ENCODE measurements at places on chromosomes 5 and 9.

GRCh38 chr5:142368529-142368928 lies 43.7 kb upstream of the SPRY4 start:
- no peak for DNase-seq

DNA sequence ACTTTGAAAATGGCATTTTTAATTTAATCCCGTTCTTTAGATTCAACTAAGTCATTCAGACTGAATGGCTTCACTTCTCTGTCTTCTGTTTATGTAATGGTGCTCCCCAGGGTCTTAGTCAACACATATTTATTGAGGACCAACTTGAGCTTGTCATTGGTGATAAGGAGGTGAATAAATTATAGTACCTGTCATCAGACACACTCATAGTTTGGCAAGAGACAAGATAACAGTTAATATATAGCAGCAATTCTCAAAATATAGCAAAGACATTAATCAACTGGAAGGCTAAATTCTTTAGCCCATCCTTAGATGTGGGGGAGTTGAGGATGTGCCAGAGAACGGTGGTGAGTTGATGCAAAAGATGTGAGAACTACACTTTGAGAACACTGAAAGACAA lies 78.4 kb downstream of the MACIR start:
- no peak for DNase-seq

- no peak for DNase-seq
These were observed 29.3 kb upstream of the SPDL1 start for GRCh38 chr5:169554251-169554650.

DNA sequence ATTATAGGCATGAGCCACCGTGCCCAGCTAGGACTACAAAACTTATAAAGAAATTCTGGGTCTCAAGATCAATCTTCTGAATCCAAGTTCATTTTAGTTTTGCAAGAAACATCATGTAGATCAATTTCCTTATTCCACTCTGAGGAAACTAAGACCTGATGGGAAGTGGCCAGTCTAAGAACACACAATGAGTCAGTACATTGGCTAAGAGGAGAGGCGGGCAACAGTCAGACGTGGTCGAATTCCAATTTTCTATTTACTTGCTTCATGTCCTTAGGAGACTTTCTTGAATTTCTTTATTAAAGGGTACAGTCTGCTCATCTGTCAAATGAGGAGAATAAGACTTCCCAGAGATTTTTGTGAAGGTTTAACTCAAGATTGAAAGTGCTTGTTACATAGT lies 432.1 kb upstream of the BRINP1 start:
- DNase-seq: no peak

DNA sequence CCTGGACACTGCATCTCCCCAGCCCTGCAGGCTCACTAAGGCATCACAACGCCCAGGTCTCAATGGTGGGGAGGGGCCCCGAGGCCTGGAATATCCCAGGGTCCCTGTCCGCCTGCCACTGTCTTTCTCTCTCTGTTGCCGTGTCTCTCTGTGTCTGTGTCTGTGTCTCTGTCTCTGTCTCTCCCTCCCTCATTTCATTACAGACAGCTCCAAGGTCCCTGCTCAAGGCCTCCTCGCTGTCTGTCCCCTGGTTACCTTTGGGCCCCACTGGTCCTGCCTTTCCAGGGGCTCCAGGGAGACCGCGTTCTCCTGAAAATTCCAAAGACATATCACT lies 3.2 kb downstream of the FCN1 start:
- no peak for DNase-seq

GRCh38 chr9:27622693-27623340 lies 49.5 kb upstream of the C9orf72 start:
- no peak for DNase-seq

DNA sequence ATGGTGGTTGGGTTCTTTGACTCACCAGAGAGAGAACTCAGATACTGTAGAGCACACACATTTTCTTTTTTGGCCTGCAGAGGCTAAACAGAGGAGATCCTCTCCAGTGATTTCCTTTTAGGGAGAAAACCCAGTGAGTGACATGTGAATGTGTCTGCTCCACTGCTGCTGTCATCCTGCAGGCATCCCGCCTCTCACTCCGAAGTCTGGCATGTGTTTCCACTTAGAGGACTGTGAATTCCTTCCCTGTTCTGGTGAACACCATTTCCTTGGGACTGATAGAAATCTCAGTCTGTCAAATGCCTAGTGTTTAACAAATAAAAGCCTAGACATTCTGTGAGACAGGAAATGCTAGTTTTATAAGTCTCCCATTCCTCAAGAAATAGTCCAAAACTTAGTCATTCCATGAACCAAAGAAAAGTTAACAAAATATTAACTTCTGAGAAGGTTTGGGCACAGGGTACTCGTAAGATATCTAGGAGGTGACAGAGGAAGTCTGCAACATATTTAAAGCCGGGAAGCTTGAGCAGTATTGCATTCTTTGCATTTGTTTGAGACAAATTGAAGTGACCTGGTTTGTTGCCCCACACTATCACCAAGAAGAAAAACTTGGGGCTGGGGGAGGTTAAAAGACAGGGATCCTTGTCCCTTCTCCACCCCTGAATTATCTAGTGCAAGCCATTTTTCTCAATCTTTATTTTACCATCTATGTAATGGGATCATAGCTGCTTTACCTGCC lies 74.9 kb upstream of the NIPAL4 start:
- no peak for DNase-seq

DNA sequence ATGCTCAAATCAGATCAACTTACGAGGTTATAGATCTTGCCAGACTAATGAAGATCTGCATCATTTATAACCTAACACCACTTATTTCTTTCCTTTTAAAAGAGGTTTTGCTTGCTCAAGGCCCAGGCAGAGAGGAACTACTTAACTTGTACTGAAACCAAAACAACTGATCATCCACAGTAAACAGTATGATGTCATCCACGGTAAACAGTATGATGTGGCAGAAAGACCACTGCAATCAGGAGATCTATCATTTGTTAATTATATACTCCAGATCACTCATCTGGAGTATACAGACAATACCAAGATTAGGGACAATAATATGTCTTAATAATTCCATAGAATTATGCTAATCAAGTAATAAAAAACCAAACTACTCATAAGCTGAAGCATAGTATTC lies 116.8 kb downstream of the ADAMTS6 start:
- no peak for DNase-seq

DNA sequence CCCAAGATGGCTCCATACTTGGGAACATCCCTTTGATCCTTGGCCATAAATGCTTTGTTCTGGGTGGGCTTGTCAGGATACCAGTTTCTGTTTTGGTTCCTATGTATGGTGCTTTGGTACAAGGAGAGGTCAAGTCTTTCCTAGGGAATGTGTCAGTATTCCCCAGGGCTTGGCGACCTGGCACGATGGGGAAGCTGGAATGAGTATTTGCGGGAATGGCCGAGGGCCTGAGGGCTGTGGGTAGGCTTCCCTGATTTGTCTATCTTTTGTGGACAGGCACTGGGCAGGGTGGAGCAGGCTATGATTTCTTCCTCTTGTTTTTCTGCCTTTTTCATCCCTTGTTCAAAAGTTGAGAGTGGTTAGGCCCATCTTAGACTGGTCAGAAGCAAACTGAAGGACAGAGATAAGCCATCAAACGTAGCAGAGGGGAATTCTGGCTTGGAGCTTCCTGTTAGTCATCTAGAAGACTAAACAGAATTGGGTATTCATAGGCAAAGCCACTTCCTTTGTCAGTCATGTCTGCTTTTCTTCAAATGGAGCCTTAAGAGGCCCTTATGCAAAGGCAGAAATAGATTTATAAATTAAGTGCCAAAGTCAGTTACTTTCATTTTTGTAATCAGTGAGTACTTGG lies 13.7 kb downstream of the DOCK2 start:
- DNase-seq: no peak

DNA sequence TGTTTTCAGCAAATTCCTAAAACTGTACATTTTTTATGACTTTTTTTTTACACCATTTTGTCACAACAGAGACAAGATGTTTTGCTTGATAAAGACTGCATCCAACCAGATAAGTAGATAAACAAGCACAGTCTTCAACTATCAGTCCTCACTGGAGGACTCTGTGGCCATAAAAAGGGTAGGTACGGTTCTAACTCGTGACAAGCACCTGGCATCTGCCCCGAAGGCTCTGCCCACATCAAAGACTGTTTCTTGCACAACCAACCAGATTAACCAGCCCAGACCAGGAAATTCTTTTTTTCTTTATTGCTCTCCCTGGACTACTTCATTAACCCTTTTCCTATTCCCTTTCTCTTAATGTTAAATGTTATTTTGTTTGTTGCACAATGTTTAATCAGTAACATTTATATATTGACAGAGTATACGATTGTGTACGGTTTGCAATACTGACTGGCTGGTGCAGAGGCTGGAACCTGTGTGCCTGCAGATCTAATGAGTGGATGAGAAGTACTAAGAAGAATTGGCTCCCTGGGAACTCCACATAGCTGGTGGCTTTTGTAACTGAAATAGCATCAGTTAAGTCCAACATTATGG lies 74.1 kb downstream of the SERINC5 start:
- no peak for DNase-seq

- no peak for DNase-seq
These were observed 81.7 kb upstream of the SPTLC1 start for GRCh38 chr9:92196909-92197308.

- no peak for DNase-seq
These were observed 75.8 kb downstream of the FGF18 start for GRCh38 chr5:171495122-171495700.

- DNase-seq: no peak
These were observed 647.2 kb downstream of the PDE4D start for GRCh38 chr5:59246145-59246869.

DNA sequence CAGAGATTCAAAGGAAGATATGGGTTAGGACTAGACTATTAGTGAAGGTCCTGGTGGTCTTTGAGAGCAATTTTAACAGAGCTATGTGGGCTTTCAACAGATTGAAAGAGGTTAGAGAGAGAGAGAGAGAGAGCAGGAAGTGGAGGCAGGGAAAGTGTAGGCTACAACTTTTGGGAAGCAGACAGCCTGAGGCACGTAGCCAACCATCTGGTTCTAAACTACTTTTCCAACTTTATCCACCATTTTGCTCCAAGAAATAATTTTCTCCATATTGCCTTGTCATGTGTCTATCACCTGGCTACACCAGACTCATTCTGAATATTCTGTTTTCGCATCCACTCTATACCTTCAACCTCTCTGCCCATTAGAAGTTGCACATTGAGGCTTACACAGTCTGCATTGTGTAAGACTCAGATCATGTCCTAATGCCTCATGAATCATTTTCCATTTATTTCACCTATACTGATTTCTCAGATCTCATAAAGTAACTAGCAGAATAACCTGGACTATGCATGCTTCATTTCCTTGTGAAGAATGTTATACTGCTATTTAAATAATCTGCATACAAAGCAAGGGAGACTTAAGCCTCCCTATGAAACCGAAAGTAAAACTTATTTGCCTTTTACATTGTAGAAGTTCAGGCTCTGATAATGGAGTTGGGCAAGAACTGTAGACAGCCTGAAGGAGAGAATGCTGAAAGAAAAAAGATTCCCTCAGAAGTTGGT lies 235.6 kb downstream of the ELAVL2 start:
- DNase-seq: no peak

- no peak for DNase-seq
These were observed 1.4 kb downstream of the PBX3 start for GRCh38 chr9:125748446-125749099.

GRCh38 chr5:39765366-39765765 lies 340.6 kb upstream of the DAB2 start:
- no peak for DNase-seq

GRCh38 chr9:113529336-113530009 lies 65.9 kb downstream of the RGS3 start:
- DNase-seq: no peak

GRCh38 chr5:2135354-2135753 lies 252.6 kb upstream of the IRX4 start:
- DNase-seq: no peak

Data from RWPE2 (cell line).